ENCODE measurements at places on chromosomes 13 and 19.

GRCh38 chr13:113053801-113054604, 51.6 kb upstream of the F7 start:
- DNase-seq: no peak

- DNase-seq: no peak
Measured at GRCh38 chr13:111503376-111503775, 182.9 kb downstream of the TEX29 start.

- DNase-seq: no peak
Measured at GRCh38 chr13:110305001-110305400, 2.0 kb downstream of the COL4A1 start.

GRCh38 chr19:40523322-40524047, 53.2 kb upstream of the SHKBP1 start:
- no peak for DNase-seq

DNA sequence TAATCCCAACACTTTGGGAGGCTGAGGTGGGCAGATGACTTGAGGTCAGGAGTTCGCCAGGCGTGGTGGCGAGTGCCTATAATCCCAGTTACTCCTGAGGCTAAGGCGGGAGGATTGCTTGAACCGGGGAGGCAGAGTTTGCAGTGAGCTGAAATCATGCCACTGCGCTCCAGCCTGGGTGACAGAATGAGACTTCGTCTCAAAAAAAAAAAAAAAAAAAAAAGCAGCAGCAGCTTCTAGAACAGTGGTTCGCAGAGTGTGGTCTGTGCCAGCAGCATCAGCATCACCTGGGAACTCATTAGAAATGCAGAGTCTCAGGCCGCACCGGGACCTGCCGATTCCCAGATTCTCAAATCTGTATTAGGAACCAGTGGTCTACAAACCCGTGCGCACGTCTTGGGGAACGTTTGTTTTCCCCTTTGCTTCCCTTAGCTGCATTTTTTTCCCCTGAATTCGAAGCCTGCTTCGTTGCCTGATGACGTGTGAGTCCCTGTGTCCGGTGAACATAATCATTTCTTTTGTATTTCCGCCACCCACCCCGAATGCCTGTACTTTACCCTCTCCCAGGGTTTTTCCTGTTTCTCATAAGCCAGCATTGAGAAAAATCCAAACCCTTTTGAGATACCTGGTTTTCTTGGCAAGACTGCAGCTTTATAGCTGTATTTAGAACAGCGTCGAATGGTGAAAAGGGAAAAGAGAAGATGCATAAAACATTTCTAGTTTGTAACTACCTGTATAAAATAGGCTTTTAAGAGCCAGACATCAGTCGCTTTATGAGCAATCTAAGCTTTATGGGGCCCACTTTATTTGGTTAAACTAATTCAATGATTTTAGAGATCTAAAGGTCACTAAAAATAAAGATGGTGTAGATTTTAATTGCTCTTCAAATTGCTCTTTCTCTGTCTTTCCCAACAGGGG, 49.8 kb downstream of the BICRA start:
- no peak for DNase-seq

DNA sequence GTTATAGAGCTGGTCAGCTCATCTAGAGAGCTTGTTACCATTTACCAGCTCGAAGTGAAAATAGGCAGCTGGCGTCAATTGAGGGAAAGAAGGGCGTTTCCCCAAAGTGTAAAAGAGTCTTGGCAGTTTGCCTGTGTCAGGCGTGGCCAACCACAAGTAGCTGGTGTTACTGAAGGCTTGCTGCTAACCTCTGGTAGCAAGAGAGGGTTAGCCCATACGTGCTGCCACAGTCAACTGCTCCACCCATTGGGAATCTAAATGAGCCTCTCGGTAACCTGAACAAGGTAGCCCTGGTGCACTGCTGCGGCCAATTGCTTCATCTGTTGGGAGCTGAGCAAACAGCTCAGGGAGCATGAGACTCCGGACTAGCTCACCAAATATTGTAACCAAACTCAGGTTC, 314.9 kb upstream of the SLITRK5 start:
- DNase-seq: no peak
